IPS-NIHi11 (cell line): ENCODE measurements at places on chromosomes 2 and 18.

GRCh38 chr2:22596306-22596705 is 788.7 kb upstream of the KLHL29 start:
- no peak for DNase-seq

DNA sequence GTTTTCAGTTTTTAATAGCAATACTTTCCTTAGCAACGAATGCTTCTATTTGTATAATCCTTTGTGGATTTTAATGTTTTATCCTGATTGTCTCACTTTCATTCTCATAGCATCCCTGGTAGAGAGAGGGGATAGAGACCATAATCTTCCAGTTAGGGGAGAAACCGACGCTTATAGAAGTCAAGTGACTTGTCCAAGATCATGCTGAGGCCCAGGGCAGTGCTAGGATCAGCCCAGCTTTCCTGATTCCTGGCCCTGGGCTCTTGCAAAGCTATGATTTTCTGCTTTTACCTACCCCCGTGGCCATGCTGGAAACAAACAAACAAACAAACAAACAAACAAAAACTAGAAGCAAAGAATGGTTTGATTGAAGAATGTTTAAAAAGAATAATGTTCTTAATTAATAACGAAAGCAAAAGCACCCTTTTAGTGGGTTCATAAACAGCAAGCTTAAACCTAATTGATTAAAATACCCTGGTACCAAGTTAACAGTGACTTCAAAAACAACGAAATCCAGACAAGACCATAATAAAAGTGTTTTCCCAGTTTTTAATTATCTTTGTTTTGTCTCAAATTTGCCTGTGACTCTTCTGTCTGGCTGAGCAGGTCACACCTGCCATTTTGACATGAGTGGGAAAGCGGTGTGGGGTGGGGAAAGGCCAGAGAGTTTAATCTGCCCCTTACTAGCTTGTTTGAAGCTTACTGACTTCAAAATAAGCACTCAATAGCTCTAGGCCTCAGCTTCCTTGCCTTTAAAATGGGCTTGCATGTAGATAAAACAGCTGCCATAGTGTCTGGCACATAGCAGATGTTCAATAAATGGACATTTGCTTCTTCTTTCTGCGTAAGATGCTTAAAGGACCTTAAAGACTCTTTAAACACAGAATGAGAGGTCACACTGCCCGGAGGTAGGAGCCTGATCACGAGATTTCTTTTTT is 116.6 kb upstream of the MYCN start:
- DNase-seq = no peak

GRCh38 chr2:71619230-71619741 is 165.9 kb downstream of the DYSF start:
- peak; percentile 11 for DNase-seq

GRCh38 chr18:56510108-56510507 is 128.3 kb downstream of the TXNL1 start:
- no peak for DNase-seq

DNA sequence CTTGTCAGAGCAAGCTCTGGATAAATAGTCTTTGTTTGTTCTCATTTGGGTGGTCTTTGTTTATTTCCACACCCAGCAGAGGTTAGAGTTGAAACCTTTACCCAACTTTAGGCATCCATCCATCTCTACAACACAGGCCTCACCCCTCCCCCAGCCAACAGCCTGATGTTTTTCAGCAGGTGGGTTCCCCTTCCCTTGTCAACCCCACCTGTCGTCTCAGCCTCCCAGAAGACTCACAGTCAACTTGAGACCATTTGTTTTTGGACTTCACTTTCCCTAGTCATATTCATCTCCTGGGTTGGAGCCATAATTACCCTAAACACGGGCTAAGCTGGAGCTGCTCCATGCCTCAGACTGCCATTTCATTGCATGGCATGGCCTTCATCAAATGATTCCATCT is 31.7 kb upstream of the IL36G start:
- DNase-seq = no peak

DNA sequence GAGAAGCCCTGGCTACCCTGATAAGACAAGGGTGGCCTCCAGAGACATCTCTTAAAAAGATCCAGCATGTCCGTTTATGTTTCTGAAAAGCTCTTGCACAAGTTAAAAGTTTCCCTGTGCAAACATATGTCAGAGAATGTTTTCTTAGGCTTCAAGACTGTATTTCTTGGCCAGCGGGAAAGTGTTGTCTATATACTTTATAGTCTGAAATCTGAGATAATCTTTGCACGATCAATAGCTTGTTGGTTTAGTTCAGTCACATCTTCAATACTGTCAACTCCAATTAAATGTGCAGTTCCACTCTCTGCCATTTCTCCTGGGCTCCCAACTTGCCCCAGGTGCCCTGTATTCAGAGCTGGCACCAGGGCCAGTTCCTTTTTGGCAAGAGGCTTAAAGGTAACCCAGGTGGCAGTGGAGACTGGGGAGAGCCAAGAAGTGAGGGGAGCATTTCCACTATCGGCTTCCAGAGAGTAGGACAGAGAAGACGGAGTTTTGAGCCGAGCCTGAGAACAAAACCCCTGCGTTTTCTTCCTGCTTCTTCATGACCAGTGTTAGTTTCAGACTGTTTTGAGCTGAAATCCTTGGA is 64.4 kb downstream of the ACOXL start:
- DNase-seq = no peak

GRCh38 chr2:160647967-160648685 is 154.5 kb upstream of the RBMS1 start:
- no peak for DNase-seq

DNA sequence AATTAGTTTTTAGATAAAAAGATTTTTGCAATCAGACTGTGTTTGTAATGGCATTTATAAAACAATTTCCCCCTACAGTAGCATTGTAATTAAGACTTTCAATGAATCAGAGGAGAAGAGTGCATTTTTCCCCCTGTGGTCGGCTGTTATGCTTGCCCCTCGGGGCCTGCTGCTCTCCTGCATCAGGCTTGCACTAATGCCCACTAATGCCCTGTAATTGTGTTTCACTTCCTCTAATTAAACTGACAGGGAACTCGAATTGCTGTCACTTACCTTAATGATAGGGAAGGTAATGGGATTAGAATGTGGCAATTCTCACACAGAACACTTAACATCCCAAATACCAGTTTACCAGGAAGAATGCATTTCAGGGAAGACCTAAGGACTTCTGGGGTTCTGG is 61.2 kb upstream of the LRRTM1 start:
- peak; percentile 18 for DNase-seq

GRCh38 chr2:177242121-177242987 is 22.2 kb downstream of the NFE2L2 start:
- peak; percentile 47 for DNase-seq

DNA sequence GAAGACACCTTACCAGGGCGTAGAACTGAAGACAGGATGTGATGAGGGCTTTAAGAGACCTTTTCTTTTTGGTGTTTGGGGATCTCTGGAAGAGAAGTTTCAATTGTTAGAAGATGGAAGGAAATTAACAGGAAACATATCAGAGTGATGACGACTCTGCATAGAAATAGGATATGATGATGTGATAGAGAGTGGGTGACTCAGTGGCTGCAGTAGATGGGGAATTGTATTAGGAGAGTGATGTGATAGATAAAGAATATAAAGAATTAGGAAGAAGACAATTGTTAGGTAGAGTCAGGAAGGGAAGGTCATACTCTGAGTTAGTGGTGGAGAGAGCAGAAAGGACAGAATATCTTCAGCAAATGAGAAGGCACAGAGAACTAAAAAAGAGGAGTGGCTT is 593.9 kb downstream of the NYAP2 start:
- no peak for DNase-seq

DNA sequence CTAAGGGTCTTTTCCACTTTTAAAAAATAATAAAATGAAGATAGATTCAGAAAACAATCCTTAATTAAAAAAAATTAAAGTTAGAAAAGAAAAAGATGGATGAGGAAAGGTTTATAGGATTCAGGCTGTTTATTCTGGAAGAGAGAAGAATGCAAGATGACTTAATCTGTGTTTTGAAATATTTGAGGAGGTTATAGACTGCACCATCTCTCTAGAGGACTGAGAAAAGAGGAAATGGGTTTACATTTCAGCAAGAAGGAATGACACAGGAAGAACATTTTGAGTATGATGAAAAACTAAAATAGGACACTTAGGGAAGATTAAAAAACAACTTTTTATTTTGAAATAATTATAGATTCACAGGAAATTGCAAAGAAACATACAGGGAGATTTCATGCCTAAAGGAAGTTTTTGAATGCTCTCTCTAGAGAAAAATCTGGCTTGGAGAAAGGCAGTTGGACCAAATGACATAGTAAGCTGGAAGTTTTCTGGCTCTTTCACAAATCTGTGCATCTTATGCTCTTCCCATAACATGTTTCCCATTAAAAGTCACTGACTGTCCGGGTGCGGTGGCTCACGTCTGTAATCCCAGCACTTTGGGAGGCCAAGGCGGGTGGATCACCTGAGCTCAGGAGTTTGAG is 75.0 kb downstream of the CERS6 start:
- DNase-seq = no peak

GRCh38 chr2:229810786-229811185 is 96.4 kb upstream of the DNER start:
- DNase-seq = no peak

GRCh38 chr2:129922571-129923264 is 56.7 kb upstream of the RAB6C start:
- DNase-seq = no peak

- no peak for DNase-seq
Observed at GRCh38 chr2:216737676-216738075, 42.3 kb upstream of the IGFBP5 start.

GRCh38 chr18:35097763-35098162 is 56.5 kb downstream of the MAPRE2 start:
- no peak for DNase-seq

- DNase-seq = no peak
Observed at GRCh38 chr2:102096103-102096502, 46.4 kb upstream of the IL1R1 start.

DNA sequence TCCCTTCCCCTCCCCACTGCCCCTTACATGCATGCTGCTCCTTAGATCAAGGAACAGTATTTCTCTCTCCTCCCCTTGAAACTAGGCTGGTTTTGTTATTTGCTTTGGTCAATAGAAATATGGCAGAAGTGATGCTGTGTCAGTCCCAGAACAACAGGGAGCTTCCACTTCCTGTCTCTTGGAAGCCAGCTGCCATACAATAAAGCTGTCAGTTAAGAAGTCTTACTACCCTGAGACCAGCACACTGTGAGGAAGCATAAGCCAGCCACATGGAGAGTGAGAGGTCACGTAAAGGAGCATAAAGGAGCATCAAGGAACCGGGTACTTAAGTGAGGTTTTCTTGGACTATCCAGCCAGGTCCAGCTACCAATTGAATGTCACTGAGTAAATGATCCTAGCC is 126.6 kb downstream of the NOL4 start:
- DNase-seq = no peak

DNA sequence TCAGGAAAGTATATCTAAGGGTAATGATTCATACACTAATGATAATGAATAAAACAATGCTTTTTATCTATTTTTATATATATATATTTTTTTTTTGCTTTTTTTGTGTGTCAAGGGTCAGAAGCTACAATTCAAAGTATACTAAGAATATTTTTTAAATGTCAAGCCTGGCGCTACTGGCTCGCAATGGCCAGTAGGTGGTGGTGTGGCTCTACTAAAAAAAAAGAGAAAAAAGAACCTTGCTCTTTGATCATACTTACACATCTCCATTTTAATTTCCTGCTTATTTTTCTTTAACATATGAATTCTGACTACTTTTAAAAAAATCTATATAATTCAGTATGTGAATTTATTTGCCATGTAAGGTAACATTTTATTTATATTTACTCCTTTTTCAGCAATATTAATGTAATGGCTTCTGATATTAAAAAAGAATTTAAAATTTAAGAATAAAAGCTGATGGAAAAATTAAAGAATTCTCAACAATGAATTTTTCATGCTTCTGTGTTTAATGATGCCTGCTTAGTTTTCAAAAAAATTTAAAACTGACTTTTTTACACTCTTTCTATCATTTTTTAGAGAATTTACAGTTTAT is 232.9 kb downstream of the GULP1 start:
- peak; percentile 26 for DNase-seq

GRCh38 chr2:40158781-40159180 is 293.1 kb downstream of the SLC8A1 start:
- no peak for DNase-seq

- DNase-seq = no peak
Observed at GRCh38 chr2:237886685-237887481, 27.5 kb downstream of the RAMP1 start.

DNA sequence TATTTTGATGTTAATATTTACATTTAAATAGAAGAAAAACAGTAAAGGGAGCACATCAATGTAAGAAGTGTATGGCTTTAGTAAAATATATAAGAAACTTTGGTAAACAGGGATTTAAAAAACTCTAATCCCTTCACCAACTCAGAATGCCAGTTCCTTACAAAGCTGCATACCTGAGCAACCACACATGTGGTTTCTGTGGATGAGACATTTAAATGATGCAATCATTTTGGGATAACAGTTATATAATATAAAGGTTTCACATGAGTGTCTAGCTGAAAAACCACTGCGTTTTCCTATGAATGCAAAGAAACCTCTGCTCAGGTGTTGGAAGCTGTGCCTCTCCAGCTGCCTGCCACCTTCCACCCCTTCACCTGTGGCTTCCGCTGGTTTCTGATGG is 209.1 kb upstream of the REV1 start:
- DNase-seq = no peak

DNA sequence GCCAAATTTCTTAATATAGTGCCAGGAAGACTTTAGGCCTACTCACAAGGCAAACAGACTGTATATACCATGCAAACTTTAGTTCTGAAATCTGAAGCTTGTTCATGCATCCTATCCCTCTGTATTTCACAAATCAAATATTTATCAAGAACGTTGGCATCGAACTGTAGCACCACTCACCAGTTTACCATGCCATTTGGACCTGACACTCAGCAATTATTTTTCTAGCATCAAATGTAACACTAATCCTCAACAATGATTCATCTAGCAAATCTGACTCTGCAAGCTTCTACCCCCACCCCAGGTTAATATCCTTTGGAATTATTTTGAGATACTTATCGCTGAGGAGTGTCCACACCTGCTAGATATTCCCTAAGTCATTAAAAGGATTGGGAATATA is 1506.6 kb downstream of the LRP1B start:
- DNase-seq = no peak

DNA sequence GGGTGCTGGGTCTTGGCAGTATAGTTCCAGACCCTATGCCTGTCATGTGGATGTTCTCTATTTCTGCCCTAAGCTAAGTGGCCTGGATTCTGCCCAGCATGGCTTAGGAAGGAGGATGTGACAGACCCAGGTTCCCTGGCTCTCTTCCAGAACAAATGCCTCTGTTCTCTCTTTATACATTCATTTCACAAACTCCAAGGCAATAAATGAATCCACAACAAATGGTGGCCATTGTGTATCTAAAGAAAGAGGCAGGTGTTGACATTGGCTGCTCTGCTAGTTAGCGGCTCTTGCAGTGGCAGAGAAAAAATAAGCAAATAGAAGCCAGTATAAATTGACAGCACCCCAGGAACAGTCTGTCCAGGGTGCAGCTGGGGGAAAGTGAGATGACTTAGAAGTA is 298.6 kb downstream of the SUCLG1 start:
- DNase-seq = no peak

DNA sequence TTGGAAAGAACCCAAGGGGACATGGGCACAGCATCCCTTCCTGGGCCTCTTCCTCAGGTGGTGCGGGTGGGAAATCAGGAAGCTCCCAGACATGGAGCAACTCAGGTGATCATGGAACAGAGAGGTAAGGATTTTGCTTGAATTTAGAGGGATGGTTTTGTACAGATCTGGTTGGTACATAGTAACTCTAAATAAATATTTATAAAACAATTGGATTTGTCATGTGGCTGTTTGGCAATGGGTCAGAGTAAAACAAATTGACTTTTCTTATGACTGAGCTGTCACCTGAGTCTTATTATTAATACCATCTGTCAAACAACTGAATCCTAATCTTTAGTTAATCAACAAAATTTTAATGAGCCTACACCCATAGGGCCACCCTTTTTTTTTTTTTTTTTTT is 19.4 kb upstream of the TMEM178A start:
- DNase-seq = no peak
